NCI-H1105 treated with DMSO at 0.1 percent for 48 hours (cell line): ENCODE measurements at places on chromosomes 16 and 17.

DNA sequence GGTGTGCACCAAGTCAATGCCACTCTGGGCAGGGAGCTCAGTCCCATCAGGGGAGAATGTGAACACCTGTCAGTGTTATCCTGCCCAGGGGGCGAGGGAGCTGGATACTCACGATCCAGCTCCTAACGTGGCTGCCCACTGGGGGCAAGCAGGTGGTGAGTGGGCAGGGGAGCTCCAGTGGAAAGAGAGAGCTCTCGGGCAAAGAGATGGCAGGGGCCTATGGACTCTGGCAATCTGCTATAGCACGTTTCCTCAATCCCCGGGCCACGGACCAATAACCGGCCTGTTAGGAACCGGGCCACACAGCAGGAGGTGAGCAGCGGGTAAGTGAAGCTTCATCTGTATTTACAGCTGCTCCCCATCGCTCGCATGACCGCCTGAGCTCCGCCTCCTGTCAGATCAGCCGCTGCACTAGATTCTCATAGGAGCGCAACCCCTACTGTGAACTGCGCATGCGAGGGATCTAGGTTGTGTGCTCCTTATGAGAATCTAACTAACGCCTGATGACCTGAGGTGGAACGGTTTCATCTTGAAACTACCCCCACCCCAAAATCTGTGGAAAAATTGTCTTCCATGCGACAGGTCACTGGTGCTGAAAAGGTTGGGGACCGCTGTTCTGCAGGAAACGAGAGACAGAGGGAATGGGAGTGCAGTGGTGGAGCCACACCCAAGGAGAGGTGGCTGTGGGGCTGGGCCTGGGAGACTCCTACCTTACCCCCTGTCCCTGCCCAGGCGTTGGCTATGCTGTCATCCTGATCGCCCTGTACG, 15.6 kb downstream of the SLC6A2 start:
- DNase-seq = no peak

DNA sequence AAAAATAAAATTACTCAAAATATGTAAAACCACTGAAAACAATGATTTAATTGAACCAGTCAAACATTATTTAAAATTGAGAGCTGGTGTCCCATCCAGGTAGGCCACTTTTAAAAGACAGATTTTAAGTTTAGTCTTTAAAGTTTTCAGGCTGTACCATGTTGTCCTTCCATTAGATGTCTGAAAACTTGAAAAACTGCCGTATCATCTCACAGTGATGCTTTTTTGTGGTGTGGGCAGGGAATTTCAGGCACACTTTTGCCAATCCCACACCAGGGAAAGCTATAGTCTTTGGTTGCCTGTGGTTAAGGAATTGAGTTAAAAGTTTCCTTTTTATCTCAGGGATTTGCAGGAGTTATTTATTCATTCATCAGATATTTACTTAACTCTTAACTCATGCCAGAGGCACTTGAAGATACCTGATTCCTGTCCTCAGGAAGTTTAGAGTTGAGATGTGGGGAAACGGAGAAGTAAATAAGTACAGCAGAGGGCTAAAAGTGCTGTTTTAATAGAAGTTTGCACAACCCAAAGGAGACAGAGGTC, 3.2 kb downstream of the SNTB2 start:
- no peak for DNase-seq

- DNase-seq = no peak
Measured at GRCh38 chr16:5205361-5206040, 107.9 kb upstream of the EEF2KMT start.

DNA sequence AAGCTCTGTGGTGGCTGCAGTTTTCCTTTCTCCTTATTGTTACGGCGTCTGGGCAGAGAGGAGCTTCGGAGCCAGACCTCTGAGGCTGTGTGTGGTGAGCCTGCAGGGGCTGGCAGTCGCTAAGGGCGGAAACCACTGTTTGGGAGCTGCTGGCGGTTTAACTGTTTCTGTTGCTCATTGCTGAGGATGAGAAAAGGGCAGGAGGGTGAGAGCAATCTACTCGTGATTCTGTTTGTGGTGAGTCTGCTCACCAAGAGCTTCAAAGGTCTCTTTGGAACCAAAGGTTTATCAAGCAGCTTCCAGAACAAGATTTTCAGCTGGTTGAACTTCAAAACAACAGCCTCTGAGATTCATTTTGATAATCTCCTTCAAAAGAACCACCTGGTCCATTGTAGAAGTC, 143.9 kb downstream of the ANKFN1 start:
- DNase-seq = no peak

GRCh38 chr16:81956213-81956948, 54.9 kb downstream of the SDR42E1 start:
- no peak for DNase-seq

GRCh38 chr16:67459861-67460150, 21.2 kb downstream of the ATP6V0D1 start:
- DNase-seq = no peak

DNA sequence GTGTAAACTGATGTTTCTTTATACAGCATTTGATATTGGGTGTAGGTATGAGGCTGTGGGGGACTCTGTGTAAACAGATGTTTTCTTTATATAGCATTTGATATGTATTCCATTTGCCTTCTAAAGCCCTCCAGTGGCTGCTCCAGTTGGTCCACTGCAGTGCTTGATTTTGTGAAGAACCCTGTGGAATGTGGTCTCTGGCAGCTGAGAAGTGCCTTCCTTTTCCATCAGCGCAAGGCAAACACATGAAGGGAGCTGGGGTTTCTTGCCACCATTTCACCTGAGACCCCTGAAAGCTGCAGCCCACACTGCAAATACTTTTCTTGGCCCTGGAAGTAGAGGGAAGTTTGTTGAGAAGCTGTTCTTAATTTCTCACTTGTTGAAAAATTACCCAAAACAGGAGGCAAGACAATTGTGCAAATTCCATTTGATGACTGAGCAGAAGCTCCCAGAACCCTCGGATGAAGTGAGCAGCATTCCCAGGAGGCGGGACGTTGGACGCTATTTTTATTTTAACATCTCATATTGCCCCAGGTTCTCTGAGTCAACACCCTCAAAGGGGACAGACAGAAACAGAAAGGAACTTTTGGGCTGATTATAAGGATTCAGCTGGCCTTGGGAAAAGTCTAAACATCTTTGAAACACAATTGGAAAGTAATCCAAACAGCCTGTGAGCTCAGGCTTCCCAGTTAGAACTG, 158.5 kb upstream of the RPH3AL start:
- no peak for DNase-seq

DNA sequence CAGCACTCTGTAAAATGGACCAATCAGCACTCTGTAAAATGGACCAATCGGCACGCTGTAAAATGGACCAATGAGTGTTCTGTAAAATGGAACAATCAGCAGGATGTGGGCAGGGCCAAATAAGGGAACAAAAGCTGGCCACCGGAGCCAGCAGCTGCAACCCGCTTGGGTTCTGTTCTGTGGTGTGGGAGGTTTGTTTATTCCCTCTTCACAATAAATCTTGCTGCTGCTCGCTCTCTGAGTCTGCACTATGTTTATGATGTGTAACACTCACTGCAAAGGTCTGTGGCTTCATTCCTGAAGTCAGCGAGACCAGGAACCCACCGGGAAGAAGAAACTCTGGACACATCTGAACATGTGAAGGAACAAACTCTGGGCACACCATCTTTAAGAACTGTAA, 20.5 kb downstream of the TMEM100 start:
- no peak for DNase-seq

- DNase-seq = no peak
Measured at GRCh38 chr17:12349297-12349696, 316.4 kb upstream of the MYOCD start.

DNA sequence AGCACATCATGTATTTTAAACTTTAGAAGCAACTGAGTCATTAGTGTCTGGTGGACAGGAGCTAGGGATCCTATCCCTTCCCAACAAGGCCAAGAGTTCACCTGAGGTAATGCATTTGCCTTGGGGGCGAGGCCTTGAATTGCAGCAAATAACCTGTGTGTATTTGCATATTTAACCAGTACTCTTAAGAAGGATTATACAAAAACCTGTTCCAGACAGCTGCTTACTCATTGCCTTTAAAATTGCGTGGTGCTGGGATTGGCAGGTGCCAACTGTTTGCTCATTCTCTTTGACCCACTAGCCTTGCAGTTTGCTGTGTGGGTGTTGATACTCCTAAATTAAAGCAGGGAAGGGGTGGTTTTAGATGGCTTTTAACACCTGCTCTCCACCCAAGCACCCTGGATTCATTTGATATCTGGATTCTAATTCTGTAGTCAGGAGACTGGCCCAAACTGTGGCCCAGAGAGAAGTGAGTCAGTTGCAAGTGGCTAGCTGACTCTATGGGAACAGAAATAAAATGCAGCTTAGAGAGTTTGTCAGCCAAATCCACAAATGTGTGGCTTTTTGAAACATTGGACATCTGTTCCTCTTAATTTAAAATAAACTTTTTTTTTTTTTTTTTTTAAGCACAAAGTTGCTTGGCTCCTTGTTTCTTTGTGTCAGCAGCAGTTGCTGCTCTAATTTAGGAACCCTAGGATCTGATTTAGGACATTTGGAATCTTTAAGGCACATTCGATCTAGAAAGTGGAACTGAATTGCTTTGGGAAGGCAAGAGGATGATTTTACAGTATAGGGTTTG, 46.9 kb downstream of the TUBD1 start:
- DNase-seq = peak; percentile 28

DNA sequence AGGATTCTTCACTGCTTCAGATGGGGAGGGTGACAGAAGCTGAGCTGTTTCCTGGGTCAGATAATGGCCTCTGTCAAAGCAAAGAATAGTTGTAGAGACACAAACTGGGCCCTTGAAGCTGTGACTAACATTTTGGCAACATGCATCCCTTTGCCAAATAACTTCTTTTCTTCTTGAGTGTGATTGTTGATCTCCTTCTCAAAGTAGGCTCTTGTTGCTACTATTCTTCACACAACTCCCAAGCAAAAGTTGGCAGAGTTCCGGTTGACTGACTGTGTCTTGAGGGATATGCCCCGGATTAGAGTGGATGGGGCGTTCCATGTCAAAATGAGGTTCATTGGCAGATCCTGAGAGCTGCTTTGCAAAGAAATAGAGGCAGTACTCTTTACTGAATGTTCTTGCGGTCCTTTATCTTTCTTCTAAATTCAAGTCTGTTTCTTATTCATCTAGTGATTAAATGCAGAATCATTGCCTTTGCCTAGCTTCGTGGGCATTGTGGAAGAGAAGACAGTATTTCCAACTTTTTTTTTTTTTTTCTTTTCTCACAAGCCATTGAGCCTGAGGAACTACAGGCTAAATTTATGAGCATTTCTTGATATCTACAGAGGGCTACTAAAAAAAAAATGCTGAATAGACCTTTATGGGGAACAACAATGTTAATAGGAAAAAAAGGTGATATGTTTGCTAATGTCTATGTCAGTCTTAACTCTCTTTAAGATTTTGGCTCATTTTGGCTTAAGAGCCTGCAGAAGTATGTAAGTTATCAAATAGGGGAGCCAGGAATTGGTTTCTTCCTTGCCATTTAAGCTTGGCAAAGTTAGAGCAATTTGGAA, 5.8 kb downstream of the WIPF2 start:
- no peak for DNase-seq

DNA sequence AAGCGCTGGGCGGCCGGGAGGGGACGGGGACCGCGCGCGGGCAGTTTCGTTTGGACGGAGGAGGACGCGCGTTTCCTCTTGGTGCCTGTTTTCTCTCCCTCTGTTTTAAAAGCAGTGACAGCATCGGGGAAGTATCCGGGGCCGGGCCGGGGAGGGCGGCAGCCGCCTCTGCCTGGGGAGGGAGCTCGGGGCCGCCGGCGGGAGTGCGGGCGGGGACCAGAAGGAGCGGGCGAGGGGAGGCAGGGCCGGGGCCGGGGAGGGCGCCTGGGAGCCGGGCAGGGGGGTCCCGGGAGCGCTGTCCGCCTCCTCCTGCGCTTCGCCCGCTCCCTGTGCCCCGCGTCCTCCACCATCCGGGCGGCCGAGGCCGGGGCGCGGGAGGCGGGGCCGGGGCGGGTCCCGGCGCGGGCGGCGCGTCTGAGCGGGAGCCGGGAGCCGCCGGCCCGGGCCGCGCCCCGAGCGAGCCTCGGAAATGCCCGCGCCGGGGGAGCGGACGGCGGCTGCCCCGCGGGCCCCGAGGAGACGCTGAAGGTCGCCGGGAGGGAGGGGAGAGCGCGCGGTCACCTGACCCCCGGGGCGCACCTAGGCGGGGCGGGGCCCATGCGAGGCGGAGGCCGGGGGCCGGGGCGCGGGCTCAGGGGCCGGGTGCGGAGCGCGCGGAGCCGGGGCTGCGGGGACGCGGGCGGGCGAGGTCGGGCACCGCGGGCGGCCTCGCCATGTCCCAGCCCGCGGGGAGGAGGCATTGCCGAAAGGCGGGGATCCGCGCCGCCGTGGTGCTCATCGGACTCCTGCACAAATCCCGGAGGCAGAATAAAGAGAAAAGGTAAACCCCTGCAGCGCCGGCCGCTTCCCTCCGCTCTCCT, 57.3 kb downstream of the RAP1GAP2 start:
- peak; percentile 11 for DNase-seq

- DNase-seq = peak; percentile 42
Measured at GRCh38 chr16:84718-85406, 6.8 kb downstream of the MPG start.

- DNase-seq = no peak
Measured at GRCh38 chr17:3727041-3727440, 3.3 kb downstream of the HASPIN start.

DNA sequence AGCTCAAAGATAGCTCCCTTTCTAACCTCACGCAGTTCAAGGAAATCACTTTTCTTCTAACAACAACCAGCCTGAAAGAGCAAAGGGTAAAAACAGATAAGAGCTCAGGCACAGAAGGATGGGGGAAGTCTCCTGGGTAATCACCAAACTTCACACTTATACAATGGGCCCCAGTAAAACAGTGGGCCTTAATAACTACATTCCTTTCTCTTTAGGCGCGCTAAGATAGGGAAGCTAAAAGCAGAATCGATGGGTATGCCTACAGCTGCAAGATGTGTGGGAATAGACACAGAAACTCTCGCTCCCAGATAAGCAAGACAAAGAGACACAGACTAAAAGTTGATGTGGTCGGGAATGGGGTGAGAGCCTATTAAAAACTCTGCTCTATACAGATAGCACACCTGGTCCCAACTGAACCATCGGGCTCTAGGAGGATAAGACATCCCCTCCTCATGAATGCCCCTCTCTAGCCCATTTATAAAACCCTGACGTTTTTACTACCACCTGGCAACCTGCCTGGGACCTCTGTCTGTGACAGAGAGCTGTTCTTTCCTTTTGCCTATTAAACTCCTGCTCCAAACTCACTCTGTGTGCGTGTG, 826 bp downstream of the LYZL6 start:
- peak; percentile 29 for DNase-seq

DNA sequence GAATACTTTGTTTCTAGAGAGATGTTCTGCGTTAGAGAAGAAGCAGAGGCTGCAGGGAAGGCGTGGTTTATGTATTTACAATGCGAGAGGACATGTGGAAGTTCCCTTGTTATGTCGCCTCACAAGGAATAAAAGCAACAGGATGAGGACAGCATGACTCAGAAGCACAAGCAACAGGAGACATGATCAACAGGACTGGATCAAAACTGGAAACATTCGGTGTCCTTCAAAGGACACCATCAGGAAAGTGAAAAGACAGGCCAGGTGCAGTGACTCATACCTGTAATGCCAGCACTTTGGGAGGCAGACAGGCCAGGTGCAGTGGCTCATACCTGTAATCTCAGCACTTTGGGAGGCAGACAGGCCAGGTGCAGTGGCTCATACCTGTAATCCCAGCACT, 52.6 kb downstream of the CCDC57 start:
- no peak for DNase-seq
